ENCODE measurements at places on chromosomes 13 and 19. TPM values are rescaled to one million over a fixed set of nuclear protein-coding genes. Genes with fewer than 3 reads are reported as not detected.
A peak's percentile ranks its signal among the peaks of the same experiment; 100 is the strongest.

- DNase-seq, result peak; percentile 81
Observed at GRCh38 chr13:18993884-18994660, 187.6 kb downstream of the TUBA3C start.

PEAK3 gene
- 2.3 TPM for total RNA-seq

GRCh38 chr19:18090545-18091216, 3.9 kb upstream of the IL12RB1 start:
- DNase-seq, result no peak

- DNase-seq, result no peak
Observed at GRCh38 chr13:62850331-62850730, 1434.7 kb upstream of the PCDH20 start.

GRCh38 chr13:36905944-36906343, 14.1 kb downstream of the SMAD9 start:
- DNase-seq, result no peak

DIAPH3 gene
- total RNA-seq, result 0.17 TPM

GRCh38 chr13:51234676-51235075, 12.5 kb downstream of the FAM124A start:
- no peak for DNase-seq

DNA sequence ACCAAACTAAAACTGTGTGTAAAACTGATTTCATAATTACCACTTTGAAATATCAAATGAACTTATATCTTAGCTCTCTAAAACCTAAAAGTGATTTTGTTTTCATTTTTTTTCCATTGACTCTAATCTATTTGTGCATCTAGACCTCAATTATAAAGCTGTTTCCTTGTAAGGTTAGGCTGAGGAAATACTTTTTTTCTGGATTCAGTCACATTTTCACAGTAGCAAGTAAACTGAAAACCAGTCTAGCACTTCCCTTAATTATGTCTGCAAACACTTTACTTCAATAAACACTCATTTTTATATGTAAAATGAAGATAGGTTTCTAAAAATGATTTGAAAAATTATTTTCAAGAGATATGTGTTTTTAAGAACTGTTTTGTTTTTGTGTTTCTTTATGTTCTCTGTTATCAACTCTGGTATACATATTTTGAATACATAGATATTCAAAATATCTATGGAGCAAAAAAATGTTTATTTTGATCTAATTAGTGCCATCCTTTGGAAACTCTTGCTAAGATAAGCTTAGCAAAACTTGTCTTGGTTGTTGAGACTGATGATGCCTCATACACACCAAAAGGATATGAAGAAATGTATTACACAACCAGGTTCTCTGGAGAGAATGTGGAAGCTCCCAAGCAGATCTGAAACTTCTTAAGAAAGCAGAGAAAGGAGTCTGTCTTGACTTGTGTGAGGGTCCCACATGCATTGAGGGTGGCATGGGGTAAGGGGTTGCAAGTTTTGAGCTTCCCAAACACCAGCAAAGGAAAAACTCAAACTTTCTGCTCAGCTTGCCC, 1887.4 kb downstream of the PCDH9 start:
- no peak for DNase-seq

PNMA8B gene
- total RNA-seq, result 1.5 TPM

- DNase-seq, result no peak
Observed at GRCh38 chr19:40619333-40620160, 18.4 kb downstream of the LTBP4 start.

All from esophagus muscularis mucosa (tissue), 4 donors.